ENCODE measurements at places on chromosomes 6 and 20. TPM values are rescaled to one million over a fixed set of nuclear protein-coding genes. Genes with fewer than 3 reads are reported as not detected.

DNA sequence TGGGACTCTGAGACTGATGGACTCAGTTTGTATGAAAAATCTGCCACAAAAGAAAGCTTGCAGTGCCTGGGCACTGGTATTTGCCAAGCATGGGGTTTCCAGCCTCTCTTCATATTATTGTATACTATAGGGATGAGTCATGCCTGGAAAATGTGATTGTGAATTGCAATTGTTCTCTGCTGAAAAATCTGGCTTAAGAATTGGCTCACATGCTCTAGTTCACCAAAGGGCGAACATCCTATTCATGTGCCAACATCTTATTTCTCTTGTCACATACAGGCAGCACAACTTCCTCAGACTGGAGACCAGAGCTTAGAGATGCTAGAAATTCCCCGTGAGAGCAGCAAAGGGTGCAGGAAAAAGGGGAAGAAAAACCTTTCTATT is 103.6 kb upstream of the KCNK16 start:
- no peak for DNase-seq

DNA sequence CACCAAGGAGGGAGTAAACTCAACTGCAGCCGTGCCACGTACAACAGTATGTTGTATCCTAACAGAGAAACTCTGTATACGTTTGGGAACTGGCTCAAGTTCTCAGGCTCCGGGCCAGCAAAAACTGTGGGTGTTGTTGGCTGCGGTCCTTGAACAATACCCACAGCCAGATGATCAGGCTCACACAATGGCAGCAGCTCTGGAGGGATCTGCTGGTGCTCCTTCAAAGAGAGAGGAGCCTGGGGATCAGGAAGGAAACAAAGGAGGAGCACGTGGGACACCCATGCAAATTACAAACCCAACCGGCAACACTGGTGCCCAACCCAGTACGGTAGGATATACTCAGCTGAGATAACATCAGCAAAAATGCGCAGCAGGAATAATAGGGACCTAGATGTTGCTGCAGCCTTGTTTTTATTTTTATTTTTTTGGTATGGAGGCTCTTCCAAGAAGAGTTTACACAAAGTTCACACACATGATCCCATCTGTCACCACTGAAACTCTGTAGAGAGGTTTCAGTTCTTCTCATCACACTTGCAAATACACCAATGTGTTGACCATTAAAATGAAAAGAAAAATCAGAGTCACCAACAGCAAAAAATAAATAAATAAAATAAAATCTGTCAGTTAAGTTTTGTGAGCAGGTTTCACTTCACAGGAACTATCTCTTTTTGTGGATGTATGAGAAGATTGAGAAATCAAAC is 41.2 kb upstream of the PDE10A start:
- no peak for DNase-seq

DNA sequence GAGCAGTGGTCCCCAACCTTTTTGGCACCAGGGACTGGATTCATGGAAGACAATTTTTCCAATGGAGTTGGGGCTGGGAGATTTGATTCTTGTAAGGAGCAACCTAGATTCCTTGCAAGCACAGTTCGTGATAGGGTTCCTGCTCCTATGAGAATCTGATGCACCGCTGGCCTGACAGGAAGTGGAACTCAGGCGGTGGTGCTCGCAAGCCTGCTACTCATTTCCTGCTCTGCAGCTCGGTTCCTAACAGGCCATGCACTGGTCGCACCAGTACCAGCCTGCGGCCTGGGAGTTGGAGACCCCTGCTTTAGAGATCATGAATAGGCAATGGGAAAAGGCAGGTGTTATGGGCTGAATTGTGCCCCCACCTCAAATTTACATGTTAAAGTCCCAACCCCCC is 131.2 kb downstream of the PFDN4 start:
- DNase-seq = no peak

- DNase-seq = no peak
These were observed 242.5 kb upstream of the UFL1 start for GRCh38 chr6:96279084-96279483.

TSHZ2 gene
- total RNA-seq = 27.4 TPM

SPATS1 gene
- total RNA-seq = not detected

Data from CD4-positive, alpha-beta T cell (primary cell).